ENCODE measurements at places on chromosomes 1 and 21.

- DNase-seq, result no peak
Observed at GRCh38 chr1:219385787-219386427, 212.2 kb downstream of the LYPLAL1 start.

- no peak for DNase-seq
Observed at GRCh38 chr1:103583887-103584286, 12.5 kb downstream of the AMY2B start.

DNA sequence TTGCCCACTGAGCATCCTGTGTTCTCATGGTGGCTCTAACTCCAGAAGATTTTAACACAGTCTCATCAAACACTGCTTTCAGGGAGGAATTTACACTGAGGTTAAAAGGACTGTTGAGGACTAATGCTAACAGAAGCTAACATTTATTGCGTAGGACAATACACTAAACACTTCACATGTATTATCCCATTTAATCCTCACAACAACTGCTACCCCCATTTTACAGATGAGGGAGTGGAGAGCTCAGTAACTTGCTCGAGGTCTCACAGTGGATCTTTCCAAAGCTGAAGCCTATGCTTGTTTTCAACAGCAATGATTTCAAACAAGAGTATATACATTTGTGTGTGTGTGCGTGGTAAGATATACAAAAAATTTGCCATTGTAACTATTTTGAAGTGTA is 13.9 kb downstream of the ATF3 start:
- DNase-seq, result no peak

DNA sequence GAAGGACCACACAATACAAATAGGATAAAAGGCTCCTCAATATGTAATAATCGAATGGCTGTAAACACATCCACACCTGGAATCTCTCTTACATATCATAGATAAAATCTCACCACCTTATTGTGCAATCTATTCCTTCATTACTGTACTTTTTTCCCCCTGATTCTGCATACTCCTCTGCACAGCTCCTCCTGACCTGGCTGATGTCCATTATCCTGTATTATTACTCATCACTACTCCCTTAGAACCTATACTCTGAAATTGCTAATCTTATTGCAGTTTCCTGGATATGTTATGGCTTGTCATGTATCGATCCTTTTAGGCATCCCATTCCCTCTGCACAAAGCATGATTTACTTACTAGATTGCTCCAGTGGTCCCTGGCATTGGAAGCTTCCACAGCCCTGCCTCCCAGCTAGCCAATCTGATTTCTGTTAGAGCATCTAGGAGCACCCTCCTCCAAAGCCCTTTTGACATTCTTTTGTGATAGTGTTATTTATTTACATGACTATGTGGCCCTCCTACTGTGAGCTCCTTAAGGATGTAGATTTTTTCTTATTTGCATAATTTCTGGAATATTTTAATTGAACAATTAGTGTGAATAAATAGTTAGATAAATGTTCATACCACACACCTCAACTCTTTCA is 24.2 kb upstream of the PHGDH start:
- no peak for DNase-seq

GRCh38 chr1:109931911-109932636 is 21.4 kb downstream of the CSF1 start:
- no peak for DNase-seq

- DNase-seq, result no peak
Observed at GRCh38 chr1:243264717-243265116, 8.9 kb downstream of the SDCCAG8 start.

- DNase-seq, result no peak
Observed at GRCh38 chr1:6052543-6053205, 7.0 kb downstream of the KCNAB2 start.

- DNase-seq, result no peak
Observed at GRCh38 chr1:173406783-173407230, 70.3 kb upstream of the PRDX6 start.

DNA sequence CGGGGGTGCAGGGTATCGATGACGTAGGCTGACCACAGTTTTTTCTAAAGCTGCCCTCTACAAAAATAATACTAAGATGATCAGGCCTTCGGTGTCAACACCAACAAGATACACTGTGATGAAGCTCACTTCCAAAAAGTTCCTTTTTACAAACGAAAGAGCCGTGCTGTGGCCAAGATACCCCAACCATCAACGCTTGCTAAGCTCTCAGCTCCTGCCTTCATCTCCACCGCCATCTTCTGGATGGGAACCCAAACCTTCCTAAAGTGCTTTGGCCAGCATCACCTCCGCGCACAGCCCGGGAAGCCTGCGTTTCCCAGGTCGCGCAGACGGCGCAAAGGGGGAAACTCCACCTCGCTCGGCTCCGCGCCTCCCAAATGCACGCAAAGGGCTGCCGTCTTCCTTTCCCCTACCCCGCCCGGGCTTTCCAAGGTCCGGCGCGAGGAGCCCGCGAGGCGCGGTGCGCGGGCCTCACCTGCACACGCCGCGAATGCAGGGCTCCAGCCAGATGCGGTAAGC is 541 bp downstream of the USP48 start:
- DNase-seq, result no peak

DNA sequence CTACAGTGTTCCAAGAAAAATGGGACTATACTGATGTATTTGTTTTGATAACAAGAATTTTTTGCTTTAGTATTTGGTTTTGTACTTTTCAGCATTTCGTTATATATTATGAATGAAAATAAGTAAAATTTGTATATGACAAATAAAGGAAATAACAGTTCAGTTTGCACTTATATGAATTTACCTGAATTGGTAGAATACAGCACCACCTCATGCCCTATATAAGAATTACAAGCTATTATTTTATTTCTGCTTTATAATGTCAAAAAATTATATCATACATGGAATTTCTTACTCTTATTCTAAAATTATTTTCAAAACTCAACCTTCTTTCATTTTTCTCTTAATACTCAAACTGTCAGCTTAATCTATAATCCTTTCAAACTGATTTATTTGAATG is 14.6 kb downstream of the EFCAB7 start:
- DNase-seq, result no peak

- no peak for DNase-seq
Observed at GRCh38 chr1:166511761-166512160, 327.5 kb upstream of the POGK start.

DNA sequence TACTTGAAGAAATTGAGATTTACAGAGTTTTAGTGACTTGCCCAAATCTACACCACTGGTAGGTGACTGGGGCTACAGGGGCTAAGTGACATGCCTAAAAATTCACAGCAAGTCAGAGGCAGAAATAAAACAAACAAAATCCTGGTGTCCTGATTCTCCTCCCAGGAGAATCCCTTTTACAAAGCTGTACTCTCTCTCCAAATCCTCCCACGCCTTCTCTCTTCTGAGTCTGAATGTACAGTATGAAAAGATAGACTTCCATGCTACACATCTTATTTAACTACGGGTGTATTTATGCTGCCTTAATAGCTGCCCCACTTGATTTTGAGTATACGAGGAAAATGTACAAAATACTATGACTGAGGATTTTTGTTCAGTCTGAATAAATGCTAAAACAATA is 65.4 kb downstream of the SGIP1 start:
- DNase-seq, result no peak

DNA sequence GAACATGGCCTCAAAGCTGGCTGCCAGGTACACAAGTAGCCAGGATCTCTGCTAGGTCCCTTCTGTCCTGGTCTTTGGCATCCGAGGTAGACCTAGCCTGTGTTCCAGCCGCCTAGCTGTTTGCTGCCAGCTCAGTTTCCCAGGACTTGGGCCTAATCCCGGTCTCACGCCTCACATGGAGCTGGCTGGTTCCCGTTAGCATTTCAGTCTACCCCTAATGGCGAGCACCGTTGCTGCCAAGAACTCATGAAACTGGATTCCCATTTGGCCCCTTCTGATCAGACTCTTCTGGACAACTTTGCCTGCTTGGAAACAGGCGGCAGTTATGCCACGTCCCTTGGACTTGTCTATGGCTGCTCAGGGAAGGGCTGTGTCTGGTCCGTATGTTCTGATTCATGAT is 26.2 kb upstream of the HHAT start:
- DNase-seq, result no peak

GRCh38 chr1:226355669-226356551 is 46.9 kb upstream of the LIN9 start:
- no peak for DNase-seq

DNA sequence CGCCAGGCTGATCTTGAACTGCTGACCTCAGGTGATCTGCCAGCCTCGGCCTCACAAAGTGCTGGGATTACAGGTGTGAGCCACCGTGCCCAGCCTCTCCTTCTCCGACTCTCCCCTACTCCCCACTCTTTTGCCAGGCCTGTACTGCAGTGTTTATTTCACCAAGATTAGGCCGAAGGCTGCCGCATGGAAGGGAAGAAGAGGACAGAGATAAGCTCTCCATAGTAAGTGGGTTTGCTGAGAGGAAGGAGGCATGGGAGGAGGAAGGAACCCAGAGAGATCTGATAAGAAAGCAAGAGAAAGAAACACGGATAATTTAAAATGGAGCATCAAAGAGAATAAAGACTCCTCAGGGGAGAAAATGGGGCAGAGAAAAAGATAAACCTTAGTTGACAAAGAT is 8.7 kb downstream of the PTCH2 start:
- no peak for DNase-seq
